ENCODE measurements at places on chromosomes 6 and 20.
A peak's percentile ranks its signal among the peaks of the same experiment; 100 is the strongest.

- no peak for DNase-seq
These were observed 92.9 kb downstream of the VEGFA start for GRCh38 chr6:43862925-43863324.

DNA sequence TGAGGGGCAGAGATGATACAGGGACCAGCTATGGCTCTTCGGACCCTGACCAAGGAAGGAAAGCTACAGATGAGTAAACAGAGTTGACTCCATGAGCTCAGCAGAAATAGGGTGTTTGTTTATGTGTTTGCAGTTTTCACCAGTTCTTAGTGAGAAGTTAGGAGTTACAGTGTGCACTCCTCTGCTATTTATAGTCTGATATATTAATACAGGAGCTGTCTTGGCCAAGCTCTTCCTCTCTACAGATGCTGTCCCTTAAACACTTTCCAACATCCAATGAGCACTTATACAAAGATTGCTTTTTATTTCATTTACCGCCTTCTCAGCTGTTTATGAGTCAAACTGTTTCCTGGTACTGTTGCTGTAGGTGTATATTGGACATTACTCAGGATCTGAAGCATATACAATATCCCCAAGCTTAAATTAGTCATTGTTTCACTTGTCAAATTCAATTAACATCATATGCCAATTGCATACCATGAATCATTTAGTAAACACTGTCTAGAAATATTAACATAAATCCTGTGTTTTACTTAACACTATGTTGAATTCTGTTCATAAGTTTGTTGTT, 618.0 kb downstream of the PRKN start:
- DNase-seq = no peak

GRCh38 chr6:159212028-159212427, 42.8 kb downstream of the FNDC1 start:
- no peak for DNase-seq

DNA sequence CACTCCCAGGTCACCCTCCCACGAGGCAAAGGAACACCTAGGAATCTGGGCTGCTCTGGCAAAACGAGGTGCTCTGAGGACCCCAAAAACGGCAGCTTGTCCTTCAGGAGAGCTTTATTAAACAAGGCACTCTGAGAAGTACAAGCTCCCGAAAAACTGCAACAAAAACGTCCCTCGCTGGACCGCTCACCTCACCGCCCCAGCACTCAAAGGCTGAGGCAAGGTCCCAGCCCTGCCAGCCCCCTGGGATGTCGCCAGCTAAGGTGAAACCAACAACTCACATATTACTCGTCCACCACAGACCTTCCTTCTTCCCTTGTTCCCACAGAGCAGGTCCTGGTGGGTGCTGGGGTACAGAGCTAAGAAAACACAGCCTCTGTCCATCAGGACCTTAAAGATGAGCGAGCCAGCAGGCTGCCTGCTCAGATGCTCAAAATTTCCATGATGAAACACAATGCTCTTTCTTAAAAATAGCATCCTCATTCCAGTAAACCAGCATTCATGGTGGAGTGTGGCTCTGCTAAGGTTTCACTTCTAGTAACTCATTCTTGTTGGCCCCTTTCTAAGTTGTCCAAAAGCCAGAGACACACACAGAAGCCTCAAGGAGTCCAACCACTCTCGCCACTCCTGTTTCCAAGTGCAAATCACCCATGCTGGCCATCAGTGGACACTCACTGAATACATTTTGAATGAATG, 35.9 kb downstream of the ATP9A start:
- no peak for DNase-seq

DNA sequence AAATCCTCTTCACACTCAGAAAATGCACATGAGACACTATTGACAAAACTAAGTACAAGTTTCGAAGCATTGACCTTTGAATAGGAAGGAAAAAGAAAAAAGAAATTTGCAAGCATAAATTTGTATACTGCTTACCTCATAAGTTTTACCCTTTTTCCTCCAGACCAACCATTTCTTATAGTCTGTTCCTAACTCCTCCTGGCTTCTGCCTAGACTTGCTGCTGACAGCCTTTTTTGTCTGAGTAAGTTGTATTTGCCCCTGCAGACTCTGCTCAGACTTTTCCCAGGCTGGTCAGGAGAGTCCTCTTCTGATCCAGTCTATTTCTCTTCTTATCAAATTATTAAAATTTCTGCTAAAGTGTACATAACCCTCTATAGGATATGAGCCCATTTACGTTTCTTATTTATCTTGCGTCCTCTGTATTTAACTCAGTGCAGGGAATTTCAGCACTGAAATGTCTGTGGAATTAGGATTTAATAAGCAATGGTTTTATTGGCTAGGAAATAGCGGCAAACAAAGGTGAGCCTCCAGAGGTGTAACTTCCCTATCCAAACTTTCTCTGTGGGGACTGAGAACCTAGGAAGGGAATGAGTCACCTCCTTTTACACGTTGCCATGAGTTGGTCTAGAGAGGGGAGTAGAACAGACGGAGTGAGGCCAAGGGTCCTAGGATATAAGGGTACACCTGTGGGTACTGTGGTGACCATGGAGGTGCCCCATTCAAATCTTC, 207.1 kb upstream of the MARCKS start:
- DNase-seq = no peak

DNA sequence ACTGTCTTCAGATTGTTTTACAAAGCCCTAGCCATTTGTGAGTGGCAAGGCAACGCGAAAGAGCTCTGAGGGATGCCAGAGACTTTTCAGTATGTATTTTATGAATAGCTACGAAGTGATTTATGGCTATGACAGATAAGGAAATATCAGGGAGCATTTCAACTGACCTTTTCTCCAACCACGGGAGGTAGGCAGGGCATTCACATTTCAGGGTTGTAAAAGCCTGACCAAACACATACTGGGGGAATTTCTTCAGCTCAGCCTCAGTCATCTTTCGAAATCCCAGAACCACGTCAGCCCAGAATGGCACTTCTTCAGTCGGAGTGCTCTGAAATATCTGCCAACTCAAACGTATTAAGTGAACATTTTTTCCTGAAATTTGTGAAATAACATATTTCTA, 10.8 kb downstream of the DDO start:
- DNase-seq = no peak

DNA sequence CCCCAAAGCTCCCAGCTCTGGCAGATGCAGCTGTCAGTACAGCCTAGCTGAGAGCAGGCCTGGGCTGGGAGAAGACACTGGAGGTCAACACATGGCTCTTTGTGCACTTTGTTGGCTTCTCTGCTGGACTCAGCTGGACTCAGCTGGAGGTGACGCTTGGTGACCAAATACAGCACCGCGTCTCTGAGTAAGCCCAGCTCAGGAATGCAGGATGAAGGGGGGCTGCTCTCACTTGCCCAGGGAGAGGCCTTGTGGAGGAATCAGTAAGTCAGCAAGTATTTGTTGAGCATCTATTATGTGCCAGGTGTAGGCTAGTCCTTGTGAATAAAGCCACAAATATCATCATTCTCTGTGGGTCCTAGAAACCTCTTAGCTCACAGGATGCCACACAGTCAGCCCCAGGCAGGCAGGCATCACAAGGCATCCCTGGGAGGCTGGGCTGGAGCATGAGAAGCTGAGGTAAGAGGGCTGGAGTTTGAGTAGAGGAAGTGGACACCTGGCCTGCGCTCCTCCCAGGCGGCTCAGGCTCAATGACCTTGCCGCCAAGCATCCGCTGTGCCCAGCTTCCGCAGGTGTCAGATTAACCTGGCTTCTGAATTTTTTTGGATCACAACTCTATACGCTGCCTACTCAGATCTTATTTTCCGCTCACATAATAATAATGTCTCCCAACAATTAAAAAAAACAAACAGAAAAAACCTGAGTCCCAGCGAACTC, 95.4 kb downstream of the TMEM170B start:
- DNase-seq = no peak

DNA sequence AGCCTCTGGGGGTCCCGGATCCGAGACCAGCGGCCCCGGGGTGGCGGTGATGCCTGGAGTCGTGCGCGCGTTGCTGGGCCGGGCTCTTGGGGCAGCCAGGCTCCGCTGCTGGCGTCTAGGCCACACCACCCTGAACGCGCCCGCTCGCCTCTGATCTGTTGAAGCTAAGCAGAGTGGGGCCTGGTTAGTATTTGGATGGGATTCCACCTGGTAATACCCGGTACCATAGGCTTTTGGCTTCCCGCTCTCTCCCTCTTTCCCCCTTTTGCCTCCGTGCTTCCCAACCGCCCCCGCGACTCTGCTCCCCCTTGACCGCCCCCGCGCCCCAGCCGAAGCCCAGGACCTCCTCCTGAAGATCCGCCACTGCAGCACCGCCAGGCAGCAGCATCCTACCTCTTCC, 1383.5 kb upstream of the DEFB115 start:
- peak; percentile 66 for DNase-seq

DNA sequence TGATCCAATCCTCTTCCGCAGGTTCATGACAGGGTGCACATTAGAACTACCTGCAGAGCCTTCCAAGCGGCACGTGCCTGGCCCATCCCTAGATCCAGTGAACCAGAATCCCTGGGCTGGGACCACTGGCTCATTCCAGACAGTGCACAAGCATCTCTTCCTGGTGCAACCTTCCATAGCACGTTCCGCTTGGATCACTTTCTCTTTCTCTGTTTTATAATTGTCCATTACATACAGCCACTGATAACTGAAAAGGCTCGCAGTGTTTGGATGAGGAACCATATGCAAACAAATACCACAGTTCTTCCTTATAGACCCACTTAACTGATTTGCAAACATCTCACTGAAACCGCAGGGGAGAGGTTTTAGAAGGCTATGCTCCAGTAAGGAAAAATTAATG, 59.6 kb upstream of the DDR1 start:
- no peak for DNase-seq

DNA sequence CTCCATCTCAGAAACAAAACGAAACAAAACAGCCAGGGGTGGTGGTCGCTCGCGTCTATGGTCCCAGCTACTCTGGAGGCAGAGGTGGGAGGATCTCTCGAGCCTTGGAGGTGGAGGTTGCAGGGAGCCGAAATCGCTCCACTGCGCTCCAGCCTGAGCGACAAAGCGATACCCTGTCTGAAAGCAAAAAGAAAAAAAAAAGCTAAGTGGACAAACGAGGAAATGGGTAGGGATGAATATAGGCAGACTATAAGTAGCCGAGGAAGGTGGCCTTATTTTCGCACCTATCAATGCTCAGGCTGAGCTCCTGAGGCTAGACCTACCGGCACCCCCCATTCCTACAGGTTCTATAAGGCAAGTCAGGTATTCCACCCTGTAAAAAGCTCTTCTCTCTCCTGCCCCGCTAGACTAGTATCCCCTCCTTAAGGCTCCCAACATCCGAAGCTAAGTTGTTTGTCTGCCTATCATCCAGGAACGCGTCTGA, 650 bp upstream of the CASP8AP2 start:
- DNase-seq = no peak

DNA sequence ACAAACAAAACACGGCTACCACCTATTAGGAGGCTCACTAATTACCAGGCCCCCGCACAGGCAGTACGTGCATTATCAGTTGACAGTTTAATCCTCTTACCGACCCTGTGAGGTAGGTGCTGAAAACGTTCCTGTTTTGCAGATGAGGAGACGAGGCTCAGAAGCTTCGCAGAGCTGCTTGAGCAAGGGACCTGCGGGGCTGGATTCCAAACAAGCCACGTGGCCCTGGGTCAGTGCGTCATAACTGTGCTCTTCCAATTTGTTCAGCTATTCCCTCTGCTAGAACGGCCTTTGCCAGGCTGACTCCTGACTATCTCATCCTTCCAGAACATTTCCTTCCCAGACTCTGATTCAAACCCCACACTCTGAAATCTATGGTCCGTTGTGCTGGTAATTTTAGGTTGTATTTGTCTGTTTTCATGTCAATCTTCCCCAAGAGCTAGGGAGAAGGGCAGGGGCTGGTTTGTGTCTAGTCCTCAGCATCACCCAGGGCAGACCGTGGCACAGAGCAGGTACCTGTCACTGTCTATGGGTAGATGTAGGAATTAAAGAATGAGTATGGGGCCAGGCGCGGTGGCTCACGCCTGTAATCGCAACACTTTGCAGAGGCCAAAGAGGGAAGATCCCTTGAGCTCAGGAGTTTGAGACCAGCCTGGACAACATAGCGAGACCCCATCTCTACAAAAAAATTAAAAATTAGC, 28.8 kb upstream of the TLDC2 start:
- DNase-seq = no peak

GRCh38 chr6:135532559-135532958, 35.0 kb upstream of the AHI1 start:
- no peak for DNase-seq

DNA sequence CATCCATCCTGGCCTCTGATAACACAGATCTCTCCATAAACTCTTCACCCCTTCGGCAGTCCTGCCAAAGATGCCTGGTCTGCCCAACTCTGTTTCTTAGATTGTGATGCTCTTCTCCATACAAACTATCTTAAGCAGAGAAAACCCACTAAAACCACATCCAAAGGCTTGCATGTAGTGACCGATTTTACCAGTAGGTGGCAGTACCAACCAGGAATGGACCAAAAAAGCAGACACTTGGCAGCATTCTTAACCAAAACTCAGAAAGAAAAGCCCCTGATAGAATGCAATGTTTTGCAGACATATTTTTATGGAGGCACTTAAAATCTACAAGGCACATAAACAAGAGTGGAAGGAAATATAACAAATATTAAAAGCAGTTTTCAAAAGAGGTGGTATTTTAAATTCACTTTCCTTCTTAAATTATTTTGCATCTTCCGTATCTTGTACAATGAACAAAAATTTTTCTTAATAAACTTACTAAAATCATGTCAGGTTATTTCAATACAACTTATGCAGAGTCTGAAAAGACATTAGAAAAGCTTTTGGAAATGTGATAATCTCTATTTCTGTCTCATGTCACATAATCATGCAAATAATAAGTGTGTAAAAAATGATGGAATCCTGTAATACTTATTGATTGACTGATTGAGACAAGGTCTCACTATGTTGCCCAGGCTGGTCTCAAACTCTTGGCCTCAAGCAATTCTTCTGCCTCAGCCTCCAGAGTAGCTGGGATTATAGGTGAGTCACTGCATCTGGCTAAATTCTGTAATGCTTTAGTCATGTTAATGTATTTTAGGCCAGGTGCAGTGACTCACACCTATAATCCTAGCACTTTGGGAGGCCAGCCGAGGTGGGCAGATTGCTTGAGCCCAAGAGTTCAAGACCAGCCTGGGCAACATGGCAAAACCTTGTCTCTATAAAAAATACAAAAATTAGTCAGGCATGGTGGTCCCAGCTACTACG, 29.4 kb downstream of the LRP11 start:
- peak; percentile 61 for DNase-seq

GRCh38 chr6:95768539-95768938, 191.2 kb downstream of the MANEA start:
- DNase-seq = no peak

- DNase-seq = no peak
These were observed 1.9 kb upstream of the BLOC1S5 start for GRCh38 chr6:8066108-8066507.

GRCh38 chr6:110055387-110055735, 77.2 kb downstream of the GPR6 start:
- no peak for DNase-seq

DNA sequence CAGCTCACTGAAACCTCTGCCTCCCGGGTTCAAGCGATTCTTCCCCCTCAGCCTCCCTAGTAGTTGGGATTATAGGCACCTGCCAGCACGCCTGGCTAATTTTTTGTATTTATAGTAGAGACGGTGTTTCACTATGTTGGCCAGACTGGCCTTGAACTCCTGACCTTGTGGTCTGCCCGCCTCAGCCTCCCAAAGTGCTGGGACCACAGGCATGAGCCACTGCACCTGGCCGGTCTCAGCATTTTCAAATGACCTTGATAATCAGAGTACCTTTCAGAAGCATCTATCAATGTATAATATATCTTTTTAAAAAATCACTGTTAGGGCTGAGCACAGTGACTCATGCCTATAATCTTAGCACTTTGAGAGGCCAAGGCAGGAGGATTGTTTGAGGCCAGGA, 143.0 kb downstream of the DOK5 start:
- no peak for DNase-seq

GRCh38 chr6:85726206-85726605, 83.5 kb upstream of the SYNCRIP start:
- DNase-seq = peak; percentile 2

All from erythroblast (primary cell).